ENCODE measurements at places on chromosomes 2 and 18.
A peak's percentile ranks its signal among the peaks of the same experiment; 100 is the strongest.

GRCh38 chr2:21234464-21235120 lies 110.8 kb downstream of the TDRD15 start:
- DNase-seq = no peak

- peak; percentile 70 for DNase-seq
Measured at GRCh38 chr2:80073134-80073561, 231.4 kb downstream of the LRRTM1 start.

DNA sequence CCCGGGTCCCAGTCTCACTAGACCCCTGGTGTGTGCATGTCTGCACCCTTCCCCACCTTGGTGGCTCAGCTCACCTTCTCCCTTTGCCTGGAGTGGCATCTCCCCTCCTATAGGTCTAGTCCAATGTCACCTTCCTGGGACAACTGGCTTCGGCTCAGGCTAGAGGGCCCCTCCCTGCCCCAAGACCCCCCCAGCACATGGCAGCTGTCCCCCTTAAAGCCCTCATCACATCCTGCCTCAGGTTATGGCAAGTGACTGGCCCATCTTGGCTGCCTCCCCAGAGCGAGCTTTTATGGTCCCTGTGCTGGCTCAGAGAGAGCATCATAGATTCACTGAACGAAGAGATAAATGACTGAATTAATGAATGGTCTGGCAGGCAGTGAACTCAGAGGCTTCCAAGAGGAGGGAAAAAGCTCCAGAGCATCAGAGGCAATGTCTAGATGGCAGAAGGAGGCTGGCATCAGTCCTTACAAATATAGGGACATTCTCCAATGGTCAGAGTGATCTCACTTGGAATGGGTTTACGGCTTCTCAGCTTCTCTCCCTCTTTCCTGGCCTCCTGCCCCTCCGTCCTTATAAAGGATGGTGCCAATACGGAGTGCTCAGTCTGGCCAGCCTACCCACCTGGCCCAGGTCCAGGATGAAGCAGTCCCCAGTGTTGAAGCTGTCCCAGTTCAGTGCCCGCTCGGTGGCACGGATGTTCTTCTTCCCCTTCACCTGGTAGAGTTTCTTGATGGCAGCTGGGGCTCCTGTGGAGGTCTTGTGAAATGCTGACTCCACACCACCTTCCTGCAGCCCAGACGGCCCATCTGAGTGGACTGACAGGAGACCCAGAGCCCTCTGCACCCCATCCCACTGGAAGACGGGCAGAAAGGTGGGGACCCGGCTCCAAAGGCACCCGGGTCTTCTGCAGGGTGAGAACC lies 9.4 kb downstream of the CAPG start:
- no peak for DNase-seq

GRCh38 chr18:750456-750855 lies 38.0 kb upstream of the ENOSF1 start:
- no peak for DNase-seq

GRCh38 chr2:178359192-178359912 lies 91.6 kb downstream of the PRKRA start:
- DNase-seq = peak; percentile 25

GRCh38 chr2:85503168-85503850 lies 35.7 kb upstream of the MAT2A start:
- no peak for DNase-seq

GRCh38 chr2:215624423-215624829 lies 188.6 kb upstream of the FN1 start:
- DNase-seq = no peak

- DNase-seq = no peak
Measured at GRCh38 chr2:42488297-42488696, 5.5 kb downstream of the KCNG3 start.

DNA sequence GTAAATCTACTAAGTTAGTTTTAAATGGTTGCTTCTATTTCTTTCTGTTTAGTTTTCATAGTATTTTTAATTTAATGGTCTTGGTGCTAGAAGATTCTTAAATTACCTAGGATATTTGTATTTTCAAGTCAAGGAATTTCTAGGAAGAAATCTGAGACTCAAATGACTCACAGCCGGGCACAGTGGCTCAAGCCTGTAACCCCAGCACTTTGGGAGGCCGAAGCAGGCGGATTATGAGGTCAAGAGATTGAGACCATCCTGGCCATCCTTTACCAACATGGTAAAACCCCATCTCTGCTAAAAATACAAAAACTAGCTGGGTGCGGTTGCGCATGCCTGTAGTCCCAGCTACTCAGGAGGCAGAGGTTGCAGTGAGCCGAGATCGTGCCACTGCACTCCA lies 95.5 kb downstream of the C2orf74 start:
- no peak for DNase-seq

DNA sequence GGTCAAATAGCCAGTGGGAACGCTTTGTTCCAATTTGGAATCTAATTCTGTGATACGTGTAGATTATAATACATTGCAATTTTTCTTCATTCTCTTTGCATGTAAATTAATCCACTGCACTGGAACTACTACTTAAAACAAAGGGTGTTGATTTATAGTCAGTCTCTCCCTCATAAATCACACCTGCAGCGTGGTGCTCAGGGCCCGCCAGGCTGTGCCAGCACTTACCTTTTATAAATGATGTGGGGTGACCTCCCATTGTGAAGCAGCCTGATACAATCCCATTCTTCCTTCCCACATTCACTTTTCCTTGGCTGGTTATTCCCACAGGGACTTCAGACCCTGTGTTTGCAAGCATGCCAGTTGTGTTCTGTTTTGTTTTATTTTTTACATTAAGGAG lies 302.3 kb upstream of the ID2 start:
- DNase-seq = no peak

- no peak for DNase-seq
Measured at GRCh38 chr18:31509571-31509970, 11.6 kb downstream of the DSG2 start.

- no peak for DNase-seq
Measured at GRCh38 chr2:118851650-118852049, 4.2 kb upstream of the EN1 start.

DNA sequence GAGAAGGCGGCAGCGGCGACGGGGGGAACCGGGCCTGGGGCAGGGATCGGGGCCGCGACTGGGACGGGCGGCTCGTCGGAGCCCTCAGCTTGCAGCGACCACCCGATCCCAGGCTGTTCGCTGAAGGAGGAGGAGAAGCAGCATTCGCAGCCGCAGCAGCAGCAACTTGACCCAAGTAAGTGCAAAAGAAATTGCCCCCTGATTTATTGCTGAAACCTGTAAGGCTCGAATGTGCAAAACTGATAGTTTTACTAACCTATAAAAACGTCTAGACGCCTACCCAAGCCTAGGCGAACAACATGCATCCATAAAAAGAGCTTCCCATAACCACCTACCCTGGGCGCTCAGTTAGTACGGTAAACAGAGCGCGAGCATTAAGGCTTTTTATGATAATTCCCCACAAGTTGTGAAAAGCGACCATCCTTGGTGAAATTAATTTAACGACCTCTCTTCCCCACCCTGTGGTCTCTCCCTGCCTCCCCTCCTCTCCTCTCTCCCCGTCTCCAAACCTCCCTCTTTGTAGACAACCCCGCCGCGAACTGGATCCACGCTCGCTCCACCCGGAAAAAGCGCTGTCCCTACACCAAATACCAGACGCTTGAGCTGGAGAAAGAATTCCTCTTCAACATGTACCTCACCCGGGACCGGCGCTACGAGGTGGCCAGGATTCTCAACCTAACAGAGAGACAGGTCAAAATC lies 1.0 kb downstream of the HOXD9 start:
- DNase-seq = no peak

GRCh38 chr2:191625016-191625415 lies 52.9 kb upstream of the NABP1 start:
- DNase-seq = peak; percentile 69

- no peak for DNase-seq
Measured at GRCh38 chr2:188751816-188752215, 222.4 kb upstream of the COL3A1 start.

DNA sequence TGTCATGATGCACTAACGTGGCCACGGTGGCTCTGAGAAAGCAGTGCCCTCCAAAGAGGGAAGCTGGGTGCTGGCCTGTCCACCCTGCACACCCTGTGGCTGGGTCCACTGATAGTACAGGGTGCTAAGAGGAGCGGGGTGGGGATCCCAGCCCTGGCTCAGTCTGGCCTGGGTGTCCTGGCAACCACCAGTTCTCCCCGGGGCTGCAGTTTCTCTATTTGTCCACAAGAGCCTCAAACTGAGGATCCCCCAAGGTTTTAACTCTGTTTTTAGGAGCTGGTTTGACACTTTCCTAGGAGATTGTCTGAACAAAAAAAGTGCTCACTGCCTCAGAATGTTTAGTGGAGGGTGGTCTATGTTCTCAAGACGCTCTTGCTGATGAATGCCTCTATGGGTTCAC lies 29.0 kb downstream of the EDAR start:
- no peak for DNase-seq

DNA sequence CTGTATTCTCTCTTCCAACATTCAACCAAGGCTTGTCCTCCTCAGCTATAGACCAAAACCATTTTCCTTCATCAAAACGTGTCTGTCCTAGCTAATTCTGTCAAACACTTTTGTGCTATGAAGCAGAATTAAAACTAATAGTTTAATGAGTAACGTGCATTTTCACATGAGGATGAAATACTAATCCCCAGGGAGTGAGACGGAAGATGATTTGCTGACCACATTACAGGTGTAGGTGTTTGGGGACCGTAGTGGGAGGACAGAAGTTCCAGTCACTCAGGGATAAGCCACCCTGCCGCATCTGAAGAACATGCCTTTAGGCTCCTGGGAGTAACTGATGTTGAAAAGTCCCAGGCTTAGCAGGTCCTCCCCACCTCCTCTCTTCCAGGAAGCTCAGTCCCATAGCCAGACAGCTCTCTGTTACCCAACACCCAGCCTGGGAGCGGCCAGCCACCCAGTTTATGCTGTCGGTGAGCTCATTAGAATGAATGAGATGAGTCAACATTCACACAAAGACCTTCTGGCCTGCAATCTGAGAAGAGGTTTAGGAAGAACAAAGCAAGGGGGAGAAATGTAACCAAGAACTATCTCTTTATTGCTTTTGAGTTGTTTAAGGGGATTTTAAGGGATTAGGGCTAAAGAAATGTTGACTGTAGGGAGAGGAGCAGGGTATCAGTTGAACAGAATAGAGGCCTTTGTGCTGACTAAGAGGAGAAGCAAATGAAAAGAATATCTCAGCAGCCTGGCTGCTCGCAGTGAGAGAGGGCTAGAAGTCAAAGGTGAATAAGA lies 122.5 kb downstream of the FOXI3 start:
- DNase-seq = no peak

DNA sequence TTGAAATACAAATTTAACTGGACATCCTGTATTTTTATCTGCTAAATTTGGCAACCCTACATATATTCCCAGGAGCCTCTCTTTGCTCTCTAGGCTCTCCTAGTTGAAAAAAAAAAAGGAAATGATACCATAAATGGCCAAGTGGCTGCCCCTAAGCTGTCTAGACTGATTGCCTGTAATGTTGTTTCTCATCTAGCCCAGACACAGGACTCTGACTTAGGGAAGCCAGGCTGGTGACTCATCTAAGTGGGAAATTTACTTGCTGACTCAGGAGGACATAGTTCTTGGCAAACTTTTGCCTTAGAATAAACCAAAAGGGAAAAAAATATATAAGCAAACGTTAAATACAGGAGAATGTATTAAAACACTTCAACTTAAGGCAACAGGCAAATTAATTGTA lies 14.6 kb upstream of the ITGAV start:
- DNase-seq = no peak

- DNase-seq = no peak
Measured at GRCh38 chr2:232647261-232647660, 13.9 kb downstream of the EFHD1 start.

DNA sequence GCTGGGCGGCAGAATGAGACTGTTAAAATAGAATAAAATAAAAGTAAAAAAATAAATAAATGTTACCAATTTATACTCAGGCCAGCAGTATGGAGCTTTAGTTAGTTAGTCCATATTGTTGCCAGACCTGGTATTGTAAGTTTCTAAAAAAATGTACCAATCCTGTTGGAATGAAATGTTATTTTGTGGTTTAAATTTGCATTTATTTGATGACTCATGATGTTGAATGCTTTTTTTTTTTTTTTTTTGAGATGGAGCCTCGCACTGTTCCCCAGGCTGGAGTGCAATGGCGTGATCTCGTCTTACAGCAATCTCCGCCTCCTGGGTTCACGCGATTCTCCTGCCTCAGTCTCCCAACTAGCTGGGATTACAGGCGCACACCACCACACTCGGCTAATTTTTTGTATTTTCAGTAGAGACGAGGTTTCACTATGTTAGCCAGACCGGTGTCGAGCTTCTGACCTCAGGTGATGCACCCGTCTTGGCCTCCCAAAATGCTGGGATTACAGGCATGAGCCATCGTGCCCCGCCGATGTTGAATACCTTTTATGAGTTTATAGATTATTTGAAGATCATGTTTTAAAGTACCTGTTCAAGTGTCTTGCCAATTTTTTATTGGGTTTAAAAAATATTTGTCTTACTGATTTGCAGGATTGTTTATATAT lies 5.7 kb upstream of the PTPRN start:
- DNase-seq = no peak

GRCh38 chr18:32598144-32598543 lies 127.5 kb upstream of the GAREM1 start:
- no peak for DNase-seq

DNA sequence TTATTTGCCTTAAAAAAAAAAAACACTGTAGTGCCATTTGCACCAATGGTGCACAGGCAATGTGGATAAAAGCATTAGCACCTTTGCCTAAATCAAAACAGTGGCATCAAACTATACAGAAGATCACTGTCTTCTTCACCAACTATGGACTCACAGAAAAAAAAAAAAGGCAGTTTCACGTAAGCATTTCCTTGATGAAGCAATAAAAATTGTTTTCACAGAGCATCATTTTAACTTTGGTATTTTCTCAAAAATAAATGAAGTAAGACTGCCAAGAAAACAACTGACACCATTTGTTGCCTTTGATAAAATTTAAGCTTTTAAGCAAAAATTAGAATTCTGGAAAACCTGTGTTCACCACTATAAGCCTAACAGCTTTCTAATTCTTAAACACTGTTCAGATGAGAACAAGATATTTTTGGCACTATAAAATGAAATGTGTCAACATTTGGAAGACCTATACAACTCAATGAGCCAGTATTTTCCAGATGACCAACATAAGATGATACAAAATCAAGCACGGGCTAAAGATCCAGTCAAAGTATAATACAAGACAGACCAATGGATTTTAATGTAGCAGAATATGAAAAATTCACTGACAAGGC lies 21.1 kb downstream of the METTL8 start:
- no peak for DNase-seq

- DNase-seq = no peak
Measured at GRCh38 chr2:98341241-98341640, 5.0 kb upstream of the CNGA3 start.

- peak; percentile 62 for DNase-seq
Measured at GRCh38 chr2:70643715-70644114, 90.1 kb upstream of the TGFA start.
